Urinary bladder (tissue), 4 donors: ENCODE measurements at places on chromosomes 6 and 20. TPM values are rescaled to one million over a fixed set of nuclear protein-coding genes. Genes with fewer than 3 reads are reported as not detected.
A peak's percentile ranks its signal among the peaks of the same experiment; 100 is the strongest.

GRCh38 chr6:854406-855118 lies 161.6 kb upstream of the EXOC2 start:
- peak; percentile 2 for DNase-seq

SNAP91 gene
- 2.4 TPM for polyA plus RNA-seq

ZKSCAN3 gene
- polyA plus RNA-seq: 3.1 TPM

DNA sequence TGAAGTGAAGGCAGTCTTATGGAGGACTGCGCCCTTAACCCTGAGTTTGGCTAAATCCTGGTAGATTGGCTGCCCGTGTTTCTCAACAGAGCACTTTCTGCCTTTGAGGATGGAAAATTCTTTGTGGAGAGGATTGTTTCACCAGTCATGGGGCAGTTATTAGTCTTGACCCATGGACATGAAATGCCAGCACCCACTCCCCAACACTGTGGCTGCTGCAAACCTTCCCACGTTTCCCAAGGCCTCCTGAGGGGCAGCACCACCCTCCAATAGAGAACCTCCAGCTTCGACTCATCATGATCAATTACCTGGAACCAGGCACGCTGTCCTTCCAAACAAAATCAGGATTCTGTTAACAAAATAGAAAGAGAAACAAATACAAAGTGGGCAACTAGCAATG lies 117.8 kb downstream of the PXDC1 start:
- DNase-seq: no peak

DNA sequence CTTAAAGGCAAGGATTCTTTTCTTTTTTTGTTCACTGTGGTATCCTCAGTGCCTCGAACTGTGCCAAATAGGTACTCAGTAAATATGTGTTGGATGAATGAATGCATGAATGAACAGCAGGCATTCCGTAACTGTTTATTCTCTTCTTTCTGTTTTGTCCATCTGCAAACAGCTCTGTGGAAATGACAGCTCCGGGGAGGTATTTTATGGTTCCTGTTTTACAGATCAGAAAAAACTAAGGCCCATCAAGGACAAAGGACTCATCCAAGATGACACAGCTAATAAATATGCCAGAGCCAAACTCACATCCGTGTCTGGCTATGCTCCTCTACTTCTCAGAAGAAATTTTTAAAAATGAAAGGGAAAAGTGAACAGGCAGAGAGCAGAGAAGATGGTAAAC lies 21.0 kb downstream of the JPH2 start:
- no peak for DNase-seq

GRCh38 chr6:122129313-122130025 lies 270.0 kb upstream of the HSF2 start:
- DNase-seq: no peak
